ENCODE measurements at places on chromosomes 12 and 14.
A peak's percentile ranks its signal among the peaks of the same experiment; 100 is the strongest.

GRCh38 chr14:73775339-73776193 lies 61.4 kb upstream of the PNMA1 start:
- no peak for DNase-seq

DNA sequence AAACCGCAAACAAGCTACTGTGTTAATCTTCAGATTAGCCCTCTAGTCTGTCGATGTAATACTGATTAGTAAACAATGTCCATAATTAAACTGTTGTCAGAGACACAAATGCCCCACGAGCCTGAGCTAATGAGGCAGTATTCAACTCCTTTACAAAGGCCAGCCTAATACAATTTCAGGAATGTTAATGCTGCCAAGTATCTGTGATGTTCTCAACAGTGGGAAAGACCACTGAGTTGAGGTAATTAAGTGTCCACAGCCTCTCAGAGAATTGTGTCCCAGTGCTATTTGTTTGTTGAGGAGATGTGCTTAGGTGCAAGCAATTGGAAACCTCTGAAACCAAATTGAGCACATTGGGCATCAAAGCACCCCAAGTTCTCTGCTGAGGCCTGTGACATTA lies 139.4 kb upstream of the CDKN3 start:
- no peak for DNase-seq

GRCh38 chr12:52496590-52497071 lies 3.6 kb upstream of the KRT6A start:
- no peak for DNase-seq

GRCh38 chr14:102125546-102125945 lies 14.2 kb upstream of the WDR20 start:
- DNase-seq = no peak

- DNase-seq = no peak
These were observed 219.9 kb downstream of the PPM1H start for GRCh38 chr12:62714774-62715721.

DNA sequence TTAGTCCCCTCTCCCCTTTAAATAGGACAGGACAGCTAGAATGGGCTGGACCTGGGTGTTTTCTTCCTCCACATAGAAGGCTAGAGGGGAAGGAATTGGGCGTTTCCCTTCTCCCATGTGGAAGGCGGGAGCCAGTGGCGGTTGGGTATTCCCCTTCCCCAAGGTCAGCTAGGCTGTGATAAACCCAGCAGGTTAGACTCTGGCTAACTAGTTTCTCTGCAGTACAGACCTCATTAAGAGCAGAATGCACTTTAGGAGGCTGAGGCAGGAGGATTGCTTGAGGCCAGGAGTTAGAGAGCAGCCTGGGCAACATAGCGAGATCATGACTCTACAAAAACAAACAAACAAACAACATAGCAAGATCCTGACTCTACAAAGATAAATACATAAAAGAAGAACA lies 92.6 kb downstream of the BEGAIN start:
- no peak for DNase-seq

GRCh38 chr14:69559581-69560011 lies 15.1 kb downstream of the CCDC177 start:
- no peak for DNase-seq

GRCh38 chr12:124830306-124830705 lies 33.4 kb downstream of the SCARB1 start:
- no peak for DNase-seq

DNA sequence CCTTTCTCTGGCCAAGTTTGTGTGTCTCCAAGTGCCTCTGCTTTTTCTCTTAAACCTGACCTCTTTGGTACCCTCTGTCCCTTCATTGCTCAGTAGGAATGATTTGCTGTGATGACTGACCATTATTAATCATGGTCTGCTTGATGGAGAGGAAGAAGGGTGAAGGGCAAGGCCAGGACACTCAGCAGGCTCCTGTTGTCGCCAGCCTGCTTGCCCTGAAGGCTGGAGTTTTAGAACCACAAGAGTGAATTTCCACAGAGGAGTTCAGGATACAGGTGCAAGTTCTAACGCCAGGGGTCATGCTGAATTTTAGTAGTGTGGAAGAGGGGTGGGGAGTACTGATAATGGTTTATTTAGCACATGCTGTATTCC lies 2.8 kb upstream of the ITGA5 start:
- DNase-seq = no peak

GRCh38 chr12:122730215-122731014 lies at the start of gene HCAR1:
Gene HCAR1 (minus strand): TSS chr12:122730844. CDS start chr12:122730339, 505 bp downstream.
- no peak for DNase-seq

GRCh38 chr14:80387563-80387981 lies 176.3 kb upstream of the DIO2 start:
- DNase-seq = no peak

GRCh38 chr14:36315159-36315853 lies 5.1 kb downstream of the MBIP start:
- DNase-seq = peak; percentile 0

Measured in GM12891 (cell line).